Breast epithelium (tissue), 4 donors: ENCODE measurements at places on chromosomes 4 and X.

DNA sequence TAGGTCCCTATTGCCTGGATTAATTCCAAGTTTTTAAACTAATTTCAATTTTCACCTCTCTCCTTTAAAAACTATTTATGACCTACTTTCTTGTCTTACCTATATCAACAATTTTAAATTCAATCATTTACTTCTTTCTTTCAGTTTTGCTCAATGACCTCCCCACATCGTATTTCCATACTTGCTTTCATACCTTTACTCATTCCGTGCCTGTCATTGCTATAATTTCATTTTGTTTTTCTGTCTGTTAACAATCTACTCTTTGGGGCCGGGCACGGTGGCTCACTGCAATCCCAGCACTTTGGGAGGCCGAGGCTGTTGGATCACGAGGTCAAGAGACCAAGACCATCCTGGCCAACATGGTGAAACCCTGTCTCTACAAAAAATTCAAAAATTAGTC lies 781.1 kb downstream of the FSTL5 start:
- no peak for DNase-seq

GRCh38 chr4:118676128-118676527 lies 9.1 kb upstream of the METTL14 start:
- no peak for DNase-seq

- DNase-seq, result no peak
These were observed 1710.3 kb upstream of the PCDH7 start for GRCh38 chr4:29009908-29010307.

DNA sequence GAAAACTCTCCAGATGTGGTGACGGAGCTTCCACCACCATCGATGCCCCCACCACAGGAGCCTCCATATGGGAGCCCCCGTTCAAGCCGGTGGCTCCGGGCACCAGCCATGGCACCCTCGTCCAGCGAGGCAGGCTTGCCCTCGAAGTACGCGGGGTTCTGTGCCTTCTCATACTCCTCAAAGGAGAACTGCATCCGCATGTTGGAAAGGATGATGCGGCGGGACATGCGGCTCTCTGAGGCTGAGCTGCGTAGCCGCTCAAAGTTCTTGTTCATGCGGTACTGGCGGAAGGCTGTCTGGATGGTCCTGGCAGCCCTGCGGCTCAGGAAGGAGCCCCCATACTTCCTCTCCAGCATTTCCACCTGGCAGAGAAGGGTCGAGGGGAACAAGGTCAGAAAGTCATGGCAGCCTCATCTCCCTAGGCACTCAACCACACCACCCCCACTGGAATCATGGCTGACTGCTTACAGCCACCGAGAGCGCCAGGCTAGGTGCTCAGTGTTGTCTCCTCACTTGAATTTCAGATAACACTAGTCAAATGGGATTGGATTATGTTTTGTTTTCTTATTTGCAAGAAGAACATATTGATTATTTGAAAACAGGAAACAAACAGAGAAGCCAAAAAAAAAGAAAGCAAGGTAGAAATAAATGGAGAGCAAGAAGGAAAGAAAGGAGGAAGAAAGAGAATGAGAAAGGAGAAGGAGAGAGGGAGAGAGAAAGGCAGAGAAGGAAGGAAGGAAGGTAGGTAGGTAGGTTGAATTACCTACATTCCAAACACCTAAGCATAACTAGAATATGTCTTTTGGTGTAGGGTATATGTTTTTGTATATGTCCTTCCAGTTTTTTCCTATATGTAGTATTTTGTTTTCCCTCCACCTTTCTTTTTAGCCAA lies 26.6 kb downstream of the IQSEC2 start:
- no peak for DNase-seq

DNA sequence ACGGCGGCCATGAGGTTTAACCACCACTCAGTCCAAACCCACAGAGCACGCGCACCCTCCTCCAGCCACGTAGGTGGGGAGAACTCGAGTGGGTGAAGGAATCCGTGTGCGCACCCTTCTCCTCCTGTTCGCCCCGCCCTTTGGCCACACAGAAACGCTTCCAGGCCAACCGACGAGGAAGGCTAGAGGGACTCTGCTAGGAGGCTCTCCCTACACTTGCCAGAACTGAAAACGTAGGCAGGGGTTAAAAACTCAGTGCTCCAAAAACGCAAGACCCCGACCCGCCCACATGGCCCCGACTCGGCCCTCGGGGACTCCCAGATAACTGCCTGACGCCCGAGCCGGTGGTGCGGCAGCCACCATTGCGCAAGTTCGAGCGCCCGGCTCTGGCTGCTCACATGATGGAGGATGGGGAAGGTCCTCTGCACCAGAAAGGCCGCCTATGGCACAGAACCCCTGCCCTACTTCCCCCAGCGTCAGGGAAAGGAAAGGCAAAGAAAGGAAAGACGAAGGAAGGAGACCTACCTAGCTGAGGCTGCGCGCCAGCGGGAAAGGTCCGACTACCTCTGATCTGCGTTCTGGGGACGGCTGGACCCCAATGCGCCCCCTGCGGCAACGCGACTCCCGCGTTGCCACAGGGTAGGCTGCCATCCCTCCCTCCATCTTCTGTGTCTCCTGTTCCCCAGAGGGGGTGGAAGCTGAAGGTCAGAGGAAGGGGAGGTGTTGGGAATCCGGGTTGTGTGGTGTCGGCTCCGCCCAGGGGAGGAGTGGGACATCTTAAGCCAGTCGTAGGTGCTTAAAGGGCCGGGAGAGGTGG lies 201.9 kb upstream of the AGTR2 start:
- peak; percentile 37 for DNase-seq

DNA sequence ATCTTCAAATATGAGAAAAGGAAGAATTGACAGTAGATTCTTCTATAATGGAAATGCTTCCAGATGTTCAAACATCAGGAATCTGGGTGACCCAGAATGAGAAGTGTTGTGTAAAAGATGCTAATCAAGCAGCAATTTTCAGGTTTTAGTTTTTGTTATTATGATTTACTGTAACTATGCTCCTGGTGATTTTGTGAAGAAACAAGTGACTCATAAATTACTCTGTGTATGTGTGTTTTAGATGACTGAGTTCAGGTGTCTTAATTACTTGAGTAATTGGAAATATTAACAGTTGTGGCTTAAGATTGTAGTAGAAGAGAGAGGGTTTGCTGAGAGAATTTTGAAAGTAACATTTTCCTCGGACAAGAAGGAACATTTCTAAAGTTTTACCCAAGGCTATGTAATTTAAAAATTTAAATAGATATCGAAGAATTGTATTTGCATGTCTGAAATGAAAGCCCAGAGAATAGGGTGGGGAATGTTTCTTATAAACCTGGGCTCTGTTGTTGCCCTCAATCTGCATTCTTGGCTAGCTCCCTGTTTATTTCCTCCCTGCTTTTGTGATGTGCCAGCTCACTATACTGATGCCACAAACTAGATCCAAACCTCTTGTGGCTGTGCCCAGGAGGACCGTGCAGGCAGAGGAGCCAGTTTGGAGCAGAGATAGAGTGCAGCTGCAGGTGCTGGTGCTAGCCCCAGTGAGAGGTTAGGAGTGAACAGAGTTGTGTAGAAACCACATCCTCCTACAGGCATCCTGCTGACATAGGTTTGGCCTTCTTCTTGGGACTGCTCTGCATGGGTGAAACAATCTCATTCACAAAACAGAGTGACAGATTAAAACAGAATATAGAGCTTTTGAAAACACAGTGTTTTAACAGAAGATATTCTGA lies 25.4 kb upstream of the TNIP3 start:
- no peak for DNase-seq

- no peak for DNase-seq
These were observed 140.1 kb downstream of the APBB2 start for GRCh38 chr4:41074215-41074614.

DNA sequence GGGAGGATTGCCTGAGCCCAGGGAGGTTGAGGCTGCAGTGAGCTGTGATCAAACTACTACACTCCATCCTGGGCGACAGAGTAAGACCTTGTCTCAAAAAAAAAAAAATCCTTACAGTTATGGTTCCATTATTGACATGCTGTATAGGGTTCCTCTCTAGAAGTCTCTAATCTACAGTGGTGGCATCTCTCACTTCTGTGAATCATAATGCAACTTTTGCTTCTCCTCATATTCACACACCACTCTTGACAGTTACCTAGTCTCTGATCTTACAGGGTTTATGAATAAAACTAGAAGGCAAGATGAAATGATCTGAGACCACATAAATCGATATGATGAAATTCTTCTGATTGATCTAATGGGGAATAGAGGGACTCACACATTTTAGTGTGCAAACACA lies 40.6 kb downstream of the DOCK11 start:
- DNase-seq, result no peak

- no peak for DNase-seq
These were observed 10.2 kb upstream of the PRKG2 start for GRCh38 chr4:81225252-81225651.

- no peak for DNase-seq
These were observed 16.0 kb downstream of the RAB40A start for GRCh38 chrX:103503163-103503852.

DNA sequence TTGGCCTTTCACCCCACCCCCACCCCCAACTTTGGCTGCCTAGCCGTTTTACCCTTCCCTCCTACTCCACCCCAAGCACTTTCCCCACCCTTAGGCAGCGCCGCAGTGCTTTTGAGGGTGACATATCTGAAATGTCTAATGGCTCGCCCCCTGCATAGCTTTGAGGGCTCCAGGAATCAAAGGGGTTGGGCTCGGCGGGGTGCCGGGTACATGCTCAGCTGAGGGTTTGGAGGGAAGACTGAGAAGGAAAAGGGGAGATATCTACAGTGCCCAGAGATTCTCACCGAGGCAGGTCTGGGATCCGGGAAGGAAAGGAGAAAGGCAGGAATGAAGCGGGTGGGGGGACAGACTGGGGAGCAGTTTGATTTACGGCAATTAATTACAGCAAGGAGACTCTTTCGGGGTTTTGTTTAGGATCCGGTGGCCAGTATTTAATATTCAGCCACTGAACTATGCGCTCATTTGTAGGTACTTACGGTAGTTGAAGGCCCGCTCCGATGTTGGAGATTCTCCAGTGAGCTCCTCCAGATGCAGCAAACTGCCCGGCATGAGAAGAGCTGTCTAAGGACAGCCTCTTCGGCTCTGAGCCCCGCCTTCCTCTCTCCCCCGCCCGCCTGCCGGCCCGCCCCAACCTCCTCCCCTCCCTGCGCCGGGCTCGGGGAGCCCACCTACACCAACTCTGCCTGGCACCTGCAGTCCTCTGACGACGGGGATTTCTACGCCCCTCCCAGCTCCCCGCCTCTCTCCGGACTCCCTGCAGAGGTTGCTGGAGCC lies at the start of gene IGSF1:
TSS of gene IGSF1 (minus strand) at position 569 of the 774 bp plus-strand sequence. CDS start 2,632 bp downstream, outside the sequence.
- DNase-seq, result no peak

DNA sequence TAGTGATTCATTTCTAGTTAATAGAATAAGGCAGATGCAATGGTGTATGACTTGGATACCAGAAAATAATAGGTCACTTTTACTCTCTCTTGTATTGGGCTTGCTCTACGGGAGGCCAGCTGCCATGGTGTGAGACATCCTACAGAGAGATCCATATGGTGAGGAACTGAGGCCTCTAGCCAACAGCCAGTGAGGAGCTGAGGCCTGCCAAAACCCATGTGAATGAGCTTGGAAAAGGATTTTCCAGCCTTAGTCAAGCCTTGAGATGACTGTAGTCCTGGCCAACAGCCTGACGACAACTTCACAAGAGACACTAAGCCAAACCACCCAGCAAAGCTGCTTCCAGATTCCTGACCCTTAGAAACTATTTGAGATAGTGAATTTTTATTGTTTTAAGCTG lies 1300.2 kb downstream of the RAPGEF2 start:
- no peak for DNase-seq

DNA sequence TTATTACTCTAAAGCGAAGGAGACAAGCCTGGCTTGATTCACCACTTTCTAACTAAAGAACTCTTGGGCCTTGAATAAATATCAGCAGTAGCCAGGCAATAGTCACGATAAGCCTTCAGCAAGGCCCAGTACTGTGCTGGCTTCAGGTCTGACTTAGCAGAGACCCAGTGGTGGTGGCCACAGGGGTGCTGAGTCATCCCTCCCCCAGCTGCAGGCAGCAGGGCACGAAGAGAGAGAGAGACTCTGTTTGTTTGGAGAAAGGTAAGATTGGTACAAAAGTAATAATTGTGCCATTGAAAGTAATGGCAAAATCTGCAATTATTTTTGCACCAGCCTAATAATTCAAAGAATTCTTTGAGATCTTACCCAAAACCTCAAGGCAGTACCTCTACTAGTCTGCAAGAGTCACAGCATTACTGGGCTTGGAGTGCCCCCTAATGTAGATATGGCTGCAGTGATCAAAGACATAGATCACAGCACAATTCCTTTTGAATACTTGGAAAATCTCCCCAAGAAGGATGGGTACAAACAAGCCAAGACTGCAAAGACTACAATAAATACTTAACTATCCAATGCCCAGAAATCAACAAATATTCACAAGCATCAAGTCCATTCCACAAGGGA lies 159.5 kb upstream of the USP38 start:
- DNase-seq, result no peak

- DNase-seq, result no peak
These were observed 17.2 kb downstream of the XPNPEP2 start for GRCh38 chrX:129755779-129756650.
